ENCODE measurements at places on chromosomes 3 and 15.

DNA sequence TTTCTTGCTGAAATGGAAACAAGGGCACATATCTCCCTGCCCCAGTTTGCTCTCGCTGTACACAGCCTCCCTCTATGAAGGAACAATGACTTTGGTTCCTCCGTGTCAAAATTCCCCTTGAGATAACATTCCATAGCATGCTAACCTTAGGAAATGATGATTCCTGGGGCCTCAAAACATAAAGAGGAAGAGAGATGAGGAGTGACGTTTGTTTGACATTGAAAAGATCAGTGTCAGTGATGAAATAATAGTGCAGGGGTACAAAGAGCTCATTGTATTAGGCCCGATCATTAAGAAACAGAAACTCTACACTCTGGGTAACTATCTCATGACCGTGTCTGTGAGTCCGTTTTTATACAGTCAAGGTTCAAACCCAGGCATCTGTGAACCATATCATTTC, 55.2 kb downstream of the ARNT2 start:
- no peak for DNase-seq

DNA sequence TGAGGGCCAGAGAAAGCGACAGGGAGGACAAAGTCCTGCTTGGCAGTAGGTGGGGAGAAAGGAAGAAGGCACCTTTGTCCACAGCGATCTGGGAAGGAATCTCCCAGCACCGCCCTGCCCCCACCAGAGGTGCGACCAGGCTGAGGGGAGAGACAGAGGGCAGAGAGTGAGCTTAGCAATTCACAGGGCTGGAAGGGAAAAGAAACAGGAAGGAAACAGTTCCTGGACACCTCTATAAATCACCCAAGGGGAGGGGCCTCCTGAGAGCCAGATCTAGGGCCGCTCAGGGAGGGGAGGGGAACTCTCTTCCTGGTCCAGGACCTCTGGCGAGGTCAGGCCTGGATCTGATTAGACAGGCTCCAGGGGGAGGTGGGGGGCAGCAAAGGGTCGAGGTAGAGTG, 35.4 kb downstream of the RNU5B-1 start:
- no peak for DNase-seq

DNA sequence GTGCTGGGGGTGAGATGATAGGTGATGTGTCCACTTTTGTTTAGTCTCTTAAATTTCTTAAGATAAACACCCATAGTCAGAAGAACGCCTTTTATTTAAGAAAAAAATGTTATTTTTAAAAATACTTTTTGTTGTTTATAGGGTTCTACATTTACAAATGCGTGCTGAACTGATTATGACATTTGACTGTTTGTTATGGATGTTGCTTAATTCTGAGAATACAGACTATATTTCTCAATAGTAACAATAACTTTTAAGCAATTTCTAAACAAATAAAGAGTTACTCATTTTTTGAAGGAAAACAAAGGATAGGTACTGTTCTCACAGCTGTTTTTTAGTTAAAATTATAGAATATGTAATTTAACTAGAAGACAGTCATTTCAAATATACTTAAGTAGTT, 249.9 kb upstream of the GBE1 start:
- no peak for DNase-seq

GRCh38 chr3:165503825-165504224, 307.6 kb upstream of the SLITRK3 start:
- no peak for DNase-seq

- DNase-seq = no peak
These were observed 83.4 kb downstream of the ATP1B3 start for GRCh38 chr3:141959589-141960554.

DNA sequence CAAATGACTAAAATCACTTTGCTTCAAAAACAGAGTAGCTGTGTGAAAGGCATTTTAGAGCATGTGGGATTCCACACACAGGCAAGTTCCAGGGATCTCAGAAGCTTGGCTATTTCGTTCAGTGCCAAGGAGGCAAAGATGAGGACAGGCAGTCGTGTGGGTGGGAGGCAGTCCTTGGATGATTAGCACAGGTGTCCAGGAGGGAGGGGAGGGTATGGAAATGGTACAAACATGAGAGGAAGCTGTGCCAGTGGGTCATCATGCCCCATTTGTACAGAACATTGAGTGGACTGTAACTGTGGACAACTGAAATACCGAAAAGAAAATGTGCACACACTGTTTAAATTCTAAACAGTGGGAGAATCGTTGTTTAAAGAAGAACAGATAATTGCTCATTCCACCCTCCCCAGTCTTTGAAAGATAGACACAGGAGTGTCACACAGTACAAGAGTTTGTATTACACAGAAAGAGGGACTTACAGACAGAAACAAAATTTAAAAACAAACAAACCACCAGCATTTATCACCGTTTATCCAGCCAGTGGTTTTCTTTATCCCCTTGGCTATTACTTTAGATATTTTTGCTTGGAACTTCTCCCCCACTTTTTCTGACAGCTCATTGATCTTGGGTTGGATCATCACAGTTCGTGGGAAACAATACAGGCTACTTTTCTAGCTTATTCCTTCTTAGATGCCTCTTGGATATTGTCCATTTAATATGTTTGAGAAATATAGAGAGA, 122.9 kb downstream of the GREM1 start:
- no peak for DNase-seq
